ENCODE measurements at places on chromosomes 7 and 10.

GRCh38 chr10:72260976-72261783, 12.5 kb upstream of the DDIT4 start:
- no peak for DNase-seq

DNA sequence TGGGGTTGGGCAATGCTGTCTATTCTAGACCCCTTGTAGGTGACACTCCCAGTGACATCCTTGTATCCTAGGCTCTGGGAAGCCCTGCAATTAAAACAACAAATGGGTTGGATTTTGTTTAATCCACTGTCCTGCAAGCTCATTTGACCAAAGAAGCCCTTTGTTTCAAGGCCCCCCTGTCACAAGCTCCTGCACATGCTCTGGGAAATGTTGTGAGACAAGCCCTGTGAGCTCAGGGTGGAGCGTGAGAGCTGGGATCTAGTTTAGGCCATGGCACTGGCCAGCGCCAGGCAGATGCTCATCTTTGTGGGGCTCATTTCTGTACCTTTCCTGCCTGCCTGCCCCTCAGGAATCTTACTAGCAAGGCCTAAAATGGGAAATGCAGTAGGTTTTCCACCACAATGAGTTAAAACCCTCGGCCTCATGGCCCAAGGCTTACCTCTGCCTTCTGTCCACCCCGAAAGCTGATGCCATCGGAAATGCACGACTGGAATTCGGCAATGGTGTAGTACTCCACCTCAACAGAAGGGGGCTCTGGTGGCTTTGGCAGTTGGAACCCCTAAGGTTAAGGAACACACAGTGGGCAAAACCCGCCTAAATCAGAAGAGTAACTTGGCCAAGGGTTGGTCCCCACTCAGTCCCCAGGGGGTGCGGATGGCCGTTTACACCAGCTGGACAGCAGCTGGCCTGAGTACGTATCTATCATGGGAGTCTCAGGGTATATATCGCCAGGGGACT, 112.0 kb downstream of the NEURL1 start:
- DNase-seq = no peak

- DNase-seq = no peak
These were observed 854 bp upstream of the CFAP46 start for GRCh38 chr10:132943058-132943790.

DNA sequence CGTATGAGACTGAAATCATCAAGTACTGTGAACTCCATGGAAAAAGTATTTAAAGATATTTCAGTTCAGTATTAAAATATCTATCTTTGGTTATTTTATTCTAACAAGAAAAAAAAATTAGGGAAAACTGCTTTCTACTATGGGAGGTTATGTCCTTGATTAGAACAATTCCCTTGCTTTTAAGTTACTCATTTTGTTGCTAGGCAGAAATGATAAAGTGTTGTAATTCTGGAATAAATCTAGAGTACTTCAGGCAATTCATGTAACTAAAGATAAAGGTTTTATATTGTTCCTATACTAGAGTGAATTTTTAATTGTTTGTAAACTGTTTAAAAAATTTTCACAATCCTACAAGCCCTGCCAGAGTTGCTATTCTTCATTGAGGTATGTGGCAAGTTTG, 92.0 kb downstream of the BBS9 start:
- DNase-seq = no peak

- DNase-seq = peak; percentile 17
These were observed 134.3 kb downstream of the PRKCQ start for GRCh38 chr10:6445671-6446316.

GRCh38 chr7:154566877-154567276, 436.0 kb downstream of the PAXIP1 start:
- no peak for DNase-seq

- DNase-seq = no peak
These were observed 5.2 kb upstream of the SAR1A start for GRCh38 chr10:70175516-70175915.

DNA sequence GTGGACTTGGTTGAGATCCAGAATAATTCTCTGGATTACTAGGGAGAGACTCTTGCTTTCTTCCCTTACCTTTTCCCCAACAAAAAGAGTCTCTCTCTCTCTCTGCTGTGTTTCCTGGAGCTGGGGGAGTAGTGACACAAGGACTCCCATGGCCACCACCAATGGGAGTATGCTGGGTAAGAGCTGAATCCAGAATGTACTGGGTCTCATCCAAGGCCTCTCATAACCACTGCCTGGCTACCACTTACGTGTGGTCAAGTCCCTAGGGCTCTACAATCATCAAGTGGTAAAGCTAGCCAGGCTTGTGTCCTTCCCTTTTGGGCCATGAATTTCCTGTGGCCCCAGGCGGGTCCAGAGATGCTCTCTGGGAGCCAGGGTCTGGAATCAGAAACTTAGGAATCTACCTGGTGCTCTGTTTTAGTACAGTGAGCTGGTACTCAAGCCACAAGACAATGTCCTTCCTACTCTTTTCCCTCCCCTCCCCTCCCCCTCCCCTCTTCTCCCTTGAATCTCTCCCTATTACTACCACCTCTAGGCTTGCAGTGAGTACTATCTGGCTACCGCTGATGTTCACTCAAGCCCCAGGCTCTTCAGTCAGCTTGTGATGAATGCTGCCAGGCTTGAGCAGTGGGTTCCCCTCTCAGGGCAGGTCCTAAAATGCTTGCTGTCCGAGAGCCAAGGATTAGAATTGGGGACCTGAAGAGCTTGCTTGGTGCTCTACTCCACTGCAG, 196.6 kb downstream of the BBS9 start:
- DNase-seq = no peak

- DNase-seq = no peak
These were observed 374.0 kb upstream of the STEAP1 start for GRCh38 chr7:89780291-89780690.

GRCh38 chr7:130970696-130971095, 236.7 kb upstream of the KLF14 start:
- DNase-seq = no peak

DNA sequence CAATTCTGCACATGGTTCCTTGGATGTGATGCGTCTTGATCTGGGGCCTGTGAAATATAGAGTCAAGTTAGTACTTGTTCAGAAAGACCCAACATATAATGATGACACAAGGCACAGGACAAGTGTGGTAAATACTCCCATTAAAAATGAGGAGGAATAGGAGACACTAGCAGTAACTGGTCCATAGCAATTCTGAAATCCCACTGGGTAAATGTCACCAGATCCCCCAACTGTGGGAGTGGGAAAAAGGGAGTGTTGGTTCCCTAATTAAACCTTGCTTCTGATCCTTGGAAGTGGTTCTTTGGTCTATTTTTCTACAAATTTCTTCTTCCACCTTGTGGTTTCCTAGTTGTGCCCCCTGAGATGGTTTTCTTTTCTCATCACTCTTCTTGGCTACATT, 62.5 kb upstream of the NRP1 start:
- no peak for DNase-seq

DNA sequence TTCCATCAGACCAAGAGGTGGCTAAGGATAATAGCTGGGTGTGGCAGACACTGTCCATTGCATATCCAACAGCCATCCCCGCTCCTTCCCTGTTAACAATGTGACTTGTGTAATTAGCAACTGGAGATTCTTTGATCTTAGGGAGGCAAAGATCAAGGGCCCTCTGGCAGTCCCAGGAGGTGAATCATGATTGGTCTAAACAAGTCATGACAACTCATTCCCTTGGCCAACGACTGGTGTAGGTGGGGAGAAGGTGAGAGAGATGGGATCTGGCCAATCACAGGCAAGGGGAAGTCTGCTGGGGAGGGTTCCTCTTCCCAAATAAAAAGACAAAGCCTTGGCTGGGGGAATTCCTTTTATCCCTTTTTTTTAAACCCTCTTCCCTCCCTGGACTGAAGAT, 46.2 kb upstream of the COMTD1 start:
- no peak for DNase-seq

- peak; percentile 13 for DNase-seq
These were observed 25.6 kb upstream of the CRTAC1 start for GRCh38 chr10:98055841-98056516.

GRCh38 chr10:67618116-67618515, 77.9 kb downstream of the CTNNA3 start:
- DNase-seq = no peak

GRCh38 chr10:5040010-5040673, 36.5 kb upstream of the AKR1C2 start:
- no peak for DNase-seq

DNA sequence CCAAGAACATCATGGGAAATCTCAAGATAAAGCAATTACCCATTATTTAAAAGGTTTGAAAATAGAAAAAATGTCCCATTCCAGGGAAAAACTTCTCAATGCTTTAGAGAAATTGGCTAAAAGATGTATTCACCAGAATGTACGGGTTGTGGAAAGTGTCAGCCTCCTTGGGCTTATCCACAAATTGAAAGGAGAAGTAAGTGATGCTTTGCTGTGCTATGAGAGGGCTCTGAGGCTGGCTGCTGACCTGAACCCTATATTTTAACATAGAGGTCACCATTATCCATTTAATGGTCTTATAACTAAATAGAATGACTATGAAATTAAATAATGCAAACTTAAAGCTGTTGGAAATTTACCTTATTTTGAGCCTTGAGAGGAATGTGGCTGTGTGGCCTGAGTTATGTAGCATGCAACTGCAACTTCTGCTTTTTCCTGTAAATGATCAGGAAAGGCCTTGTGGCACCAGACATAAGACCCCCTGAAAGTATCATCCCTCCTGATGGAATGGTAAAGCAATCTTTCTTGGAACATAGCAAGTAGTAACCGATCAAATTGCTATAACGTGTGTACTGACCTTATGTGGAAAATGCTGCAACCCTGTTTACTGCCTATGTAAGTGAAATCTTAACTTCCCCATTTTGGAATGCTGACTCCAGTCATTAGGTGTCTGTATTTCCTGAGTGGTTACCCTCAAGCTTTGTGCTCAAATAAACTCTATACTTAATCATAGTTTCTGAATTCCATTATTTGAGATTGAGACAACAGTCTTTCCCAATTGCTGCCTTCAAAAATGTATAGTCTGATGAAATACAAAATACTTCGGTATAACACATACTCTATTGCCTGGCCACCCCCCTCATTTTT, 6.9 kb downstream of the IFIT1B start:
- DNase-seq = no peak

- peak; percentile 28 for DNase-seq
These were observed 70.8 kb upstream of the UCN3 start for GRCh38 chr10:5293691-5294550.

- no peak for DNase-seq
These were observed 142.6 kb downstream of the RNLS start for GRCh38 chr10:88440541-88440940.

GRCh38 chr7:40499718-40500117, 364.9 kb downstream of the SUGCT start:
- DNase-seq = no peak

- no peak for DNase-seq
These were observed 264.3 kb downstream of the ADK start for GRCh38 chr10:74415146-74415839.

GRCh38 chr10:22579826-22580225, 134.6 kb downstream of the PIP4K2A start:
- no peak for DNase-seq

- no peak for DNase-seq
These were observed 24.7 kb downstream of the AUTS2 start for GRCh38 chr7:69622960-69623359.

DNA sequence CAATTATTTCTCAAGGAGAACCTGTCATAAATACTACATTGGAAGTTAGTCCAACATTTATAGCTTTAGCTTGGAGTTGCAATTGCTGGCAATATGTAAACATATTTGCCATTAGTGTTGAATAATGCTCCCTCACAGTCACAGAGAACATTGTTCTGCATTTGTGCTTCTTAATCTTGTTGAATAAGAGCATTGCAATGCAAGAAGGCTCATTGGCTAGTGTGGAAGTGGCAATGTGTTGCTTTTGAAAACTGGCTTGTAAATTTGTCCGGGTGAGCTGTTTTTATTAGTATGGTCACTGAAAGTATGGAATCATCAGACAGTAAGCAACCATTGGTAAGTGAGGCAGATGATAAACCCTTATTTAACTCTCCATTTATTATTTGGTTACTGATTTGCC, 47.7 kb upstream of the MBL2 start:
- DNase-seq = no peak

GRCh38 chr7:130369110-130369711, 11.1 kb upstream of the CPA1 start:
- DNase-seq = peak; percentile 13

- DNase-seq = no peak
These were observed 54.2 kb downstream of the METTL2B start for GRCh38 chr7:128530855-128531104.

GRCh38 chr7:53996876-53997275, 545.3 kb upstream of the VSTM2A start:
- peak; percentile 0 for DNase-seq

- no peak for DNase-seq
These were observed 10.8 kb downstream of the LFNG start for GRCh38 chr7:2530071-2530987.

GRCh38 chr10:74451127-74451829, 300.3 kb downstream of the ADK start:
- DNase-seq = no peak

- no peak for DNase-seq
These were observed 200.9 kb downstream of the ADAM12 start for GRCh38 chr10:126187399-126187798.

- no peak for DNase-seq
These were observed 21.4 kb upstream of the RSBN1L start for GRCh38 chr7:77674878-77675277.

GRCh38 chr10:92809840-92810239, 38.5 kb upstream of the EXOC6 start:
- DNase-seq = no peak

DNA sequence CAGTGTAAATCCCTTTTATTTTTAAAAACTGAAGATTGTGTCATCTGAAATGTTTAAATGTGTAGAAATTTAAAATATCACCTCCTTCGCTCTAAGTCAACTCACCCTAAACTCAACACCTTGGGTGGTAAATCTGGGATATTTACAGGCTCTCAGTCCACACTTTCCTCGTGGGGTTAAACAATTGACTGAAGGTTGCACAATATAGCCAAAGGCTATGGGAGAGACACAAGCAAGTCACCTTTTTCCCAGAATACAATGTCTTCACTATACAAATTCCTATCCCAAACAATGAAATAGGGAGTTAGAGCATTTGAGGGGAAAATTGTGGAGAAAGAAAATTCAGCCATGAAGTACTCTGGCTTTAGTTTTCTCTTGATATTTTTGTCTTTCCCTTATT, 32.7 kb upstream of the MAT1A start:
- DNase-seq = no peak

GRCh38 chr7:25287291-25287690, 59.0 kb upstream of the NPVF start:
- DNase-seq = no peak

DNA sequence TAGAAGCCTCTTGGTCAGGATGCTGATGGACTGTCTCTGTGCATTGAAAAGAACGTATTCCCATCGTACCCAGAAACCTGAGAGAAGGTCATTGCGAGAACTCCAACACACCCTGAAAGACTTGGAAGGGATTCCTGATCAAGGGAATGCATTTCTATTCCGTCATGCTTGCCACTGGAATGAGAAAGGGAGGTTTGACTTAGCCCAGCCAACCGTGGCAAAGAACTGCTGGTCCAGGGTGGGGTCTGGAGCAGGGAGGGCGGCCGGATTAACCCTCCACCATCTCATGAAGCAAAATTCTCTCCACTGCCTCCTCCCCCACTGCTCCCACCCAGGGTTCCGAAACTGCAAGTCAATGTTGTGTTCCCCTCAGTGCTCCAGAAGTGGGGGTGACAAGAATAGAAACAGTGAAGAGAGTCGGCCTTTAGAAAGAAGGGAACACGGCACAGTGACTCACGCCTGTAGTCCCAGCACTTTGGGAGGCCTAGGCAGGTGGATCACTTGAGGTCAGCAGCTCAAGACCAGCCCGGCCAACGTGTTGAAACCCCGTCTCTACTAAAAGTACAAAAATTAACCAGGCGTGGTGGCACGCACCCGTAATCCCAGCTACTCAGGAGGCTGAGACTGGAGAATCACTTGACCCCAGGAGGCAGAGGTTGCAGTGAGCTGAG, 137.5 kb upstream of the MGMT start:
- no peak for DNase-seq
